PC-3 (cell line): ENCODE measurements at places on chromosomes 4 and X. TPM values are rescaled to one million over a fixed set of nuclear protein-coding genes. Genes with fewer than 3 reads are reported as not detected.

The TXK gene
- total RNA-seq = 0.92 and 2.6 TPM in 2 replicates

- no peak overlapping the region for H3K4me3 ChIP-seq
- H3K27ac ChIP-seq = no peak overlapping the region
- no peaks in the 10 kb centered on the region for H3K36me3 ChIP-seq
These were observed 137.9 kb downstream of the ANK2 start for GRCh38 chr4:113187358-113187757.

GRCh38 chr4:4383085-4383484 is 3.8 kb upstream of the NSG1 start:
- H3K4me3 ChIP-seq = no peak overlapping the region
- peaks cover 28% of the 10 kb centered on the region for H3K27me3 ChIP-seq
- no peak for DNase-seq
- H3K27ac ChIP-seq = no peak overlapping the region
- no peaks in the 10 kb centered on the region for H3K4me1 ChIP-seq
- no peaks in the 10 kb centered on the region for H3K36me3 ChIP-seq

DNA sequence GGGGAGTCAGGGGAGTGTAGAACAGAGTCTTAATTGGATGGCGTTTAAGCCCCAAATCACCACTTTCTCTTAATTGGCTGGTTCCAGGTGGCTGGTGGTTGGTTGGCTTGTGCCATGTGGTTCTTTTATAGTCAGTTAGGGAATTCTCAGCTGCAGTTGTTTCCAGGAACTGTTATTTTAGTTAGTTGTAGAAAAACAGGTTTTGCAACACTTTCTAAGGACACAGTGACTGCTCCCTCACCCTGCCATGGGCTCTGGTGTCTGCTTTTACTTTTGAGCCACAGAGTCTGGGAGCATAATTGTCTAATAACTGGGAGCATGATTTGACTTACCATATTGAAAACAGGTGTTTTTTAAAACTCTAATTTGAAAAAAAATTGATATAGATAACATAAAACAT is 75.8 kb upstream of the PCDH18 start:
- peaks cover 9% of the 10 kb centered on the region; the same call in 1 of the 2 replicates for H3K4me1 ChIP-seq
- H3K36me3 ChIP-seq = no peaks in the 10 kb centered on the region
- H3K27me3 ChIP-seq = no peaks in the 10 kb centered on the region
